PC-9 (cell line): ENCODE measurements at places on chromosomes 12 and 14. TPM values are rescaled to one million over a fixed set of nuclear protein-coding genes. Genes with fewer than 3 reads are reported as not detected.

NFE2 gene
- total RNA-seq = 1.5 and 1.7 TPM in 2 replicates

ST8SIA1 gene
- 2.4 and 3.1 TPM in 2 replicates for total RNA-seq

POTEG gene
- total RNA-seq = not detected in 2 replicates

STYX gene
- total RNA-seq = 7.0 and 10.8 TPM in 2 replicates

CCDC177 gene
- not detected in 2 replicates for total RNA-seq

DNA sequence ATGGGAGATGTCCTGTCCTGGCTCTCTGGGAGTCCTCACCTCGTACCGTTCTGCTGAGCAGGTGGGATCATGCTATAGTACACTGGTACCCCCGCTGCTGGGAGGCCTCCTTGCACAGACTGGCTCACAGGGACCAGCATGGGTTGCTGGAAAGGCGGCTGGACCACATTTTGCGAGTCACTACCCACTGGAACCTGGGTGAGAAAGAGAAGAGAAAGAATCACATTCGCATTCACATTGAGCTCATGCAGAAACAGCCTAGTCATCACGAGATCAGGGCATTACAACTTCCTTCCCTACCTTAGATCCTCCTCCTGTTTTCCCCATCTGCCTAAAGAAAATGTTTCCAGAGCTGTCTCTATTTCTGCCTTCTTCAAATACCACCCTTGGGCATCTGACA is 17.3 kb upstream of the STAC3 start:
- no peaks in the 10 kb centered on the region for H3K4me1 ChIP-seq
- DNase-seq = no peak
- H3K27ac ChIP-seq = no peak overlapping the region
- H3K27me3 ChIP-seq = no peaks in the 10 kb centered on the region
- no peak overlapping the region for H3K4me3 ChIP-seq
- 0 out of 2 replicates have a peak, but pooled peaks cover 6% of the 10 kb centered on the region for H3K36me3 ChIP-seq

GRCh38 chr14:55458800-55459515 is 18.5 kb upstream of the TBPL2 start:
- peak; percentile 72 for DNase-seq
- no peaks in the 10 kb centered on the region for H3K36me3 ChIP-seq
- no peak overlapping the region for H3K4me3 ChIP-seq
- H3K27ac ChIP-seq = peak overlapping the region; percentile 65
- peaks cover 50% of the 10 kb centered on the region for H3K4me1 ChIP-seq
